NCI-H2081 (cell line): ENCODE measurements at places on chromosomes 3 and 15.

- DNase-seq, result no peak
Observed at GRCh38 chr3:15647611-15648167, 46.1 kb downstream of the BTD start.

DNA sequence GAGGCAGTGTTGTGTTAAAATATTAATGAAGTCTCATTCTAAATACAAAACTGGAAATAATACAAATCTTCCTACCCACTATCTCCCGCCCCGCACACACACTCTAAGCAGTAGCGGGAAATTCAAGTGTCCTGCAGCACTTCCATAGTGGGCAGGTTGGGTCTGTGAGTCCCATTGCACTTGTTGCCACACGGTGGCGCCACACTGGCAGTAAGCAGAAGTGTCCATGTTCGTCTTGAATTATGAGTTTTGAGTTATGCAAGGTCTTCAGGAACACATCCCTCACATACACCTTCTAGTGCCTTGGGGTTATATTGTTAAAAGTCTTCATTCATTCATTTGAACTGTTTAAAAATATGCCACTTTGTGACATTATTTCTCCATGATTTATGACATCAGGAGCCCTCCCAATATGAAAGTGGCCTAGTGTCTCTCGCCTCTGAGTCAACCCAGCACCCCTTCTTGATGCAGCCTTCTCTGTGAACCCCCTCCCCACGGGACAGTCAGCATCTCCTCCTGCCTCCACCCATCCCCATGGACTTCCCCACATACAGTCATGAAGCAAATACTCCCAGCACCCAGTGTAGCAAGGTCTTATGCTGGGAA lies 17.6 kb upstream of the CCDC174 start:
- DNase-seq, result peak; percentile 44

DNA sequence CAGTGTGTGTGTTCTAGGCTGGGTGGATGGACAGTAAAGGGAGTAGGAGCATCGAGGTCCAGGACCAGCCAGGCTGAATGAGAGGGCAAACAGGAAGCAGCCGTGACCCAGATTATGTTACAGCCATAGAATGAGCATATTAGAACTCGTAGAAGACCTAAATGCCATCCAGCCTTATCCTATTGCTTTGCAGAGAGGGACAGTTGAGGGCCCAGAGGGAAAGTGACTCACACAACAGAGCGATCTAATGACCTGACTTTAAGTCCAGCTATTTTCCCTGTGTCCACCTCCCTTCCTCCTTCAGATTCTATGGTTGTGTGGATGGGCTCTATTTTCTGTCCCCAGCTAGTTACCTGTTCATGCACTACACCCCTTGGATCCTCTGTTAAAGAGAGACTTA lies 634.1 kb upstream of the TBL1XR1 start:
- DNase-seq, result peak; percentile 25

- peak; percentile 18 for DNase-seq
Observed at GRCh38 chr3:113275929-113276750, 64.8 kb downstream of the BOC start.

- no peak for DNase-seq
Observed at GRCh38 chr3:187721055-187721454, 18.7 kb upstream of the RTP2 start.

DNA sequence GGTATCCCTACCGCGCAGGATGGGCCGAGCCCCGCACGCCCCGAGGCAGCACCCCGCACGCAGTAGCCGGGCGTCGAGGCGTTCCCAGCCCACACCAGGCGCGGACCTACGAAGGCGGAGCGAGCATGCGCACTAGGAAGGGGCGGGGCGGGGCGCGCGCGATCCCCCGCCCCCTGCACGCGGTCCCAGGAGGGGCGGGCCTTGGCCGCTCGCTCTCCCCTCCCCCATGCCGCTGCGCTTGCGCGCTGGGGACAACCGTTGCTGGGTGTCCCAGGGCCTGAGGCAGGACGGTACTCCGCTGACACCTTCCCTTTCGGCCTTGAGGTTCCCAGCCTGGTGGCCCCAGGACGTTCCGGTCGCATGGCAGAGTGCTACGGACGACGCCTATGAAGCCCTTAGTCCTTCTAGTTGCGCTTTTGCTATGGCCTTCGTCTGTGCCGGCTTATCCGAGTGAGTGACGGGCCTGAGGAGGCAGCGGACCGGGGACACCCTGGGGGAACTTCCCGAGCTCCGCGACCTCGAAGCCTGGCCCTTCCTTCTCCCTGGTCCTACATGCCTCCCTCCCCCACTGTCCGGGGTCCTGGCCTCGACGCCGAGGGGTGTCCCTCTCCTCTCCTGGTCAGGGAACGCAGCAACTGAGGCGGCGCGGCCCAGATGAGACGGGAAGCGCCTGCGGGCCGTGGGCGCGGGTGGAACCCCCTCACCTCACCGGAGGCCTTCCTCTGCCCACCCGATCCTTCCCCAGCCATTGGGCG lies at the start of gene SPESP1:
TSS of gene SPESP1 (plus strand) at position 258 of the 755 bp plus-strand sequence. CDS start at position 387, 129 bp downstream.
- no peak for DNase-seq

DNA sequence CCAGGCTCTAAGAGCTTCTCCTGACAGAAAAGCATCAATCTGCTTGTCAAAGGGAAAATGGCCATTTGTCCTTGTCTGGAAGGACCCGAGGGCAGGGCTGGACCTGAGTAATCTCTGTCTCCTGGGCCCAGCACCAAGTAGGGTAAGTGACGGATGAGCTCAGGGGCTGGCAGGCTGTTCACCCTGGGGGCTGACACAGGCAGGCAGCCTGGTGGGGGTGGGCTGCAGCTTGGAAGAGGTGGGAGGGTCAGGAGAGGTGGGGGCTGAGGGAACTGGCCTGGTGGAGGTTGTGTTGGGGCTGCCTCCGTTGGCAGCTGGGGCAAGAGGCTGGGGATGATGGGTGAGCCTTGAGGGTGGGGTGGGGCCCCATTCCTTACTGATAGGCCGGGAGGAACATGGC lies 42.3 kb upstream of the ADPGK start:
- no peak for DNase-seq

DNA sequence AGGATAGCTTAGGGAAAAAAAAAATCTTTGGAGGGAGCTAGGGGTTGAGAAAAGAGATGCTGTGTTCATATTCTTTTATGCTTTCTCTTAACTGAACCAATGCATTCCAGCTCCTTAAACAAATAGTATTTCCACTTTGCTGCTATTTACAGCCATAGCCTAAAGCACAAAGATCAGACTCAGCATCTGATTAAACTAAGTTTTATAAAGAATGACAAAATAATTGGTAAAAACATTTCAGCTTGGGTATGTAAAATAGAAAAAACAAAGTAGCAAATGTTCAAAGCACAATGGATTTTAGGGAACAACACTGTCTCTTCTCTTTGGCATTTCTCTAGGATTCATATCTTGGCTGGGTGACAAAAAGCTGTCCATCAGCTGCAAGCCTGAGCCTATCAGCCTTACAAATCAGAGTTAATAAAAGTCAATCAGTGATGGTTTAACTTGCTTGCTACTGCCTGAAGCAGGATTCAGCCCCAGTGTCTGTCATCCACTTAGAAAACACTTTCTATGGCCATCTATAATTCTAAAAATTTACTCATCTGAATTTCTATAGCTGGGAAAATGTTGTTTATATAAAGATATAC lies 232.1 kb upstream of the CDIN1 start:
- no peak for DNase-seq

GRCh38 chr15:48273049-48273448 lies 58.2 kb upstream of the DUT start:
- DNase-seq, result no peak

DNA sequence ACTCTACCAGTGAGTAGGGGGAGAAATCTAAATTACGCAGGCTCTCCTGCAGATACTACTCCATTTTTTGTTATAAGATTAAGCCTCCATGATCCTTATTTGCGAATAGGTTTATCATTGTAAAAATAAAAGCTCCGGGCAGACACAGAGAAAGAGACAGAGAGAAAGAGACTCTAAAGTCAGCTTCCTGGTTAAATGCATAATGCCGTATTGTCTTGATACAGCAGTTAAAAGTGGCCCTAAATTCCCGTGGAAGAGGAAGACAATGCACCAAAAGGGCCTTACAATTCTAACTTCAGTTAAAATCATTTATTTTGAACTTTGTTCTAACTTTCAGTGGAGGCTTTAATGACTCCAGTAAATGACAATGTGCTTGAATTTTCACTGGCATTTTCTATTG lies 98.3 kb downstream of the SLC9A9 start:
- no peak for DNase-seq
